GF-D8 (cell line): ENCODE measurements at places on chromosomes 3 and 15.
A peak's percentile ranks its signal among the peaks of the same experiment; 100 is the strongest.

DNA sequence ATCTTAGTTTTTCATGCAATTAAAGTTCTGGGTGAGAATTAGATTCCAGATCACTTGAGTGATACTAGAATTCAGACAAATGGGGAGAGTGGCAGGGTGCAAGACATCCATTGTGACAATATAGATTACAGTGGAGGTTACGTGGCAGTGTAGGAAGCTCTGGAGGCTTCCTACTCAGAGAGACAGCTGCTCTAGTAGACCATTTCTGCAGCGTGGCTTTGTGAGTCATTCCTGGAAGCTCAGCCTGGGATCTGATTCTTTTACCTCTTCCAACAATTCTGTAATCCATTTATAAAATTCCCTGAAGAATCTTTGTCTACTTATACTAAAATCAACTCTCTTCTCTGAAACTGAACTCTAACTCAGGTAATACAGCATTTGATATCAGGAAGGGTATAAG, 90.4 kb upstream of the ASB14 start:
- no peak for DNase-seq

GRCh38 chr3:154086286-154086685, 34.9 kb upstream of the ARHGEF26 start:
- no peak for DNase-seq

DNA sequence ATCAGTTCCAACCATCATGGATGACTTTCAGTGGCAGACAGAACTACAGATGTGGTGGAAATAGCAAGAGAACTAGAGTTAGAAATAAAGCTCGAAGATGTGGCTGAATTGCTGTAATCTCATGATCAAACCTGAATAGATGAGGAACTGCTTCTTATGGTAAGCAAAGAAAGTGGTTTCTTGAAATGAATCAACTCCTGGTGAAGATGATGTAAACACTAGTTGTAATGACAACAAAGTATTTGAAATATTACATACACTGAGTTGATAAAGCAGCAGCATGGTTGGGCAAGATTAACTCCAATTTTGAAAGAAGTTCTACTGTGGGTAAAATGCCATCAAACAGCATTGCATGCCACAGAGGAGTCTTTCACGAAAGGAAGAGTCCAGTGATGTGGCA, 131.7 kb upstream of the FAM3D start:
- no peak for DNase-seq

- DNase-seq: no peak
These were observed 42.3 kb upstream of the GLCE start for GRCh38 chr15:69118089-69118488.

GRCh38 chr3:8503461-8503860, 1.8 kb downstream of the LMCD1 start:
- no peak for DNase-seq

GRCh38 chr3:125206934-125207333, 5.6 kb downstream of the SLC12A8 start:
- no peak for DNase-seq

- DNase-seq: no peak
These were observed 530.2 kb downstream of the SOX2 start for GRCh38 chr3:182241766-182242488.

- DNase-seq: no peak
These were observed 32.2 kb downstream of the SLC24A1 start for GRCh38 chr15:65653801-65654521.

- DNase-seq: no peak
These were observed 38.1 kb downstream of the HOMER2 start for GRCh38 chr15:82914396-82914795.

DNA sequence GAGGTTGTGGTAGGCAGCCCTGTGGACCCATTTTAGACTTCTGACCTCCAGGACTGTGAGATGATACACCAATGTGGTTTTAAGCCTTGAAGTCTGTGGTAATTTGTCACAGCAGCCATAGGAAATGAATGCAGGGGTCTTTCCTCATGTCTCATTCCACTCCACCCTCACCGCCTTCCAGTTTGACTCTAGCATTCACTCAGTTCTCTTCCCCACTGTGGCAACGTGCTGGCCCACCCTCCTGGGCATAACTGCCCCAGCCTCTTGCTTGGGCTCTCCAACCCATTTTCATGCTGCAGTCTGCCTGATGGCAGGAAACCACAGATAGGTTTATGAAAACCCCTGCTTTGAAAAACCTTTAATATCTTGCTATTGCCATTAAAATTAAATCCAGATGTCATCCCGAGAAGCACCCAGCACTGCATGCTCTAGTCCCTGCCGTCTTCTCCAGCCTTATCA, 7.3 kb upstream of the TRNT1 start:
- no peak for DNase-seq

- no peak for DNase-seq
These were observed 72.0 kb downstream of the CCR4 start for GRCh38 chr3:33023176-33024136.

DNA sequence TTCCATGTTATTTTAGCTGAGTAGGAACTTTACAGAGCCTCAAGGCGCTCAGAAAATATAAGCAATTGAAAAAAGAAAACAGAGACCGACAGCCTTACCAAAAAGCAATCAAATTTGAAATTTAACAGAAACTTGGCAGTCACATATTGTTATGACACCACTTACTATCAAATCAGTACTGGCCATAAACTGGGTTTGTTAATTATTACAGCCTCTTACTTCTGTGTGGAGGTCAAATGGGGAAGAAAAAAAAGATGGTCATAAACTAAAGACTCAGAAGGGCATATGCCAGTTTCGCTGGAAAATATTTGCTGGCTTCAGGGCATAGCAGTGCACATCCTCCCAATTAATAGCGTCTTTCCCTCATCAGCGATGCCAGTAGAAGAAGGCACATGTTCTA, 45.5 kb upstream of the SUCLG2 start:
- DNase-seq: no peak

- no peak for DNase-seq
These were observed 79.6 kb downstream of the MLH1 start for GRCh38 chr3:37072892-37073291.

- DNase-seq: peak; percentile 25
These were observed 27.0 kb downstream of the SHQ1 start for GRCh38 chr3:72821161-72821781.

DNA sequence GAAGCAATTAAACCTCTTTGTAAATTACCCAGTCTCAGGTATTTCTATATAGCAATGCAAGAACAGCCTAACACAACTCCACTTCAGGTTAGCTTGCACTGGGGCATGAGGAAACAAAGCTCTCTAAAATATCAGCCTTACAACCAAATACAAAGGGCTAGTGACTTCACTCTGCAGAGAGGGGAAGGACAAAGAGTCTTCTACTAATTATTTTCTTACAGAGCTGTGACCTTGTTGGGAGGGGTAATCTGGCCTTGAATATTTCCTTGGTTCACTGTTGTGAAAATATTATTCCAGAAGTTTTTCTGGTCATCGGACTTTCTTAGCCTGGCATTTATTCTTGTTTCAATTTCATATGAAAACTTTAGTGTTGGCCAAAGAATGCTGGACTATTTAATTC, 334.4 kb upstream of the CTNNB1 start:
- no peak for DNase-seq

DNA sequence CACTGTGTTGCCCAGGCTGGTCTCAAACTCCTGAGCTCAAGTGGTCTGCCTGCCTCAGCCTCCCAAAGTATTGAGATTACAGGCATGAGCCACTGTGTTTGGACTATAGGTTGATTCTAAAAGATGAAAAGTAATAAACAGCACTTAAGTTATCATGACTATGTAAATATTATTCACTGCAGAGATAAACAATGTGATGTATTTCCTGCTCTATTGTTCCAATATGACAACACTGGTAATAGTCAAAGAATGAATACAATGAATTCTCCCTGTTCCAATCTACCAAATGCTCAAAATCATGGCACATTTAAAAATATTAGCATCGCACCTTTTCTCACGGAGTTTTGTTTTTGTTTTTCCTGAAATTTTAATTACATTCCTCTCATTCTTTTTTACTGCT, 36.8 kb upstream of the TBL1XR1 start:
- DNase-seq: no peak

- DNase-seq: no peak
These were observed 5.6 kb upstream of the PLEKHO2 start for GRCh38 chr15:64836023-64836536.

DNA sequence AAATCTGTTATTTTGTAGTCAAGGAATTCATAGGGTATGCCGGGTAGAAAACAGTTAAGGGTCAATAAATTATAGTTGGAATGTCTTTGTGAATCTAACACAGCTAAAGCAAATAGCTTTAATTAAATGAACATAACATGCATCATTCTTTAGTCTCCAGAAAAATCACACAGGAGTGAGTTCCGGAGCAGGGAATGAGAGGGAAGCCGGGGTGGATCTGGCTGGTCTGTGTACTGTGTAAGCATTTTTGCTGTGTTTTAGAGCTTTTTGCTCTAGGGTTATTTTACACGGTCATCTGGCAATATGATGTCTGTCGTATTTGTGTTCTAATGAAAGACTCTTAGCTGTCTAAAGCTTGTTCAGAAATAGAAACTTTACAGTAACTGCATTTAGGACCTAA, 57.5 kb downstream of the MED12L start:
- no peak for DNase-seq

GRCh38 chr3:53921296-53921695, 29.6 kb upstream of the SELENOK start:
- no peak for DNase-seq

DNA sequence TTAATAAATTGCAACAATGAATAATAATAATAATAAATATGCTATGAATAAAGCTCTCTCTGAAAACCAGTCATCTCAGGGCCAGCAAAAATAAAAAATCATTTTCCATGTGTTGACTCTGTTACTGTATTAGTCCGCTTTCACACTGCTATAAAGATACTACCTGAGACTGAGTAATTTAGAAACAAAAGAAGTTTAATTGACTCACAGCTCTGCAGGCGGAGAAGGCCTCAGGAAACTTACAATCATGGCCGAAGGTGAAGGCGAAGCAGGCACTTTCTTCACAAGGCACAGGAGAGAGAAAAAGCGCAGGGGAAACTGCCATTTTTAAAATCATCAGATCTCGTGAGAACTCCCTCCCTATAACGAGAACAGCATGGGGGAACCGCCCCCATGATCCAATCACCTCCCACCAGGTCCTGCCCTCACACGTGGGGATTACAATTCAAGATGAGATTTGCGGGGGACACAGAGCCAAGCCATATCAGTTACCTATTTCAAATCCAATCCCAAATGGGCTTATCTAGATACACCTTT, 224.1 kb downstream of the IGSF11 start:
- DNase-seq: no peak

GRCh38 chr3:1540686-1541085, 447.9 kb downstream of the CNTN6 start:
- DNase-seq: no peak

- DNase-seq: no peak
These were observed 46.2 kb downstream of the CNTN6 start for GRCh38 chr3:1139071-1139470.

DNA sequence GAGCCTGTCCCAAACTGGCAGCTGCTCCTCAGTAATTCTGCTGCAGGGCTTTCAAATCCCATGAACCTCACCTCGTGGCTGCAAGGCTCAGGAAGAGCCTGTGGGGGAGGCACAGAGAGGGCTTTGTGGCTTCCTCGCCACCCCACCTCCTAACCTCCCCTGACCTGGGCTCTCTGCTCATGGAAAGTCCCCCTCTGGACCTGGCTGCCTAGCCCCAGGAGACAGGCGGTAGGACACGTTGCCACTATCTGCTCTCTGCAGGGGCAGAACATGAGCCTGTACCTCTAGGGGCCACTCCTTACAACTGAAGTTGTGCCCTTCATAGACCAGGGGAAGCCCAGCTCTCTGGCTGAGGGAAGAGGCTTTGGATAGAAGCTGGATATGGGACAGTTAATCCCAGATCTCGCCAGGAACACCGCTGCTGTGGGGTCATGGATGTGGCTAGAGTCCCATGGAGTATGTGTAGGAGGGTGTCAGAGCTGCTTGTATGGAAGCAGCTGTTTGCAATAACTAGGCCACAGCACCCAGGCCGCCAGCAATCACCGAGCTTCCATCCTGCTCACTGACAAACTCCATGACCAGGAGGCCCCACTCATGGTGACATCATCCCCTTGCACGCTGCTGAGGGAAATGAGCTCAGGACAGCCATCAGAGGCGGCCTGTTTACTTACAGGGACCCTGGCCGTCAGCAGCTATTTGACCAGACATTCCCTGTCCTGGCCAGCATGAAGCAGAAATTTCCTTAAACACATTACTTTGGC, 34.0 kb upstream of the CILP start:
- DNase-seq: no peak

GRCh38 chr15:98951493-98952320, 55.9 kb downstream of the PGPEP1L start:
- no peak for DNase-seq

DNA sequence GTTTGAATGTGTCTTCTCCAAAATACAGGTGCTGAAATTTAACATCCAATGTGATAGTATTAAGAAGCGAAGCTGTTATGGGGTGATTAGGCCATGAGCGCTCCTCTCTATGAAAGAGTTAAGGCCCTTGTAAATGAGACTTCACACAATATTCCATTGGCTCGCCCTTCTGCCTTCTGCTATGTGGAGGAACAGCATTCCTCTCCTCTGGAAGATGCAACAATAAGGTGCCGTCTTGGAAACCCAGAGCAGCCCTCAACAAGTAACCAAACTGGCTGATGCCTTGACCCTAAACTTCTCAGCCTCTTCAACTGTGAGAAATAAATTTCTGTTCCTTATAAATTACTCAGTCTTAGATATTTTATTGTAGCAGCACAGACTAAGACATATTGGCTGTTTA, 874.6 kb downstream of the ROBO1 start:
- no peak for DNase-seq

- DNase-seq: no peak
These were observed 184.5 kb downstream of the USP13 start for GRCh38 chr3:179837374-179837773.

DNA sequence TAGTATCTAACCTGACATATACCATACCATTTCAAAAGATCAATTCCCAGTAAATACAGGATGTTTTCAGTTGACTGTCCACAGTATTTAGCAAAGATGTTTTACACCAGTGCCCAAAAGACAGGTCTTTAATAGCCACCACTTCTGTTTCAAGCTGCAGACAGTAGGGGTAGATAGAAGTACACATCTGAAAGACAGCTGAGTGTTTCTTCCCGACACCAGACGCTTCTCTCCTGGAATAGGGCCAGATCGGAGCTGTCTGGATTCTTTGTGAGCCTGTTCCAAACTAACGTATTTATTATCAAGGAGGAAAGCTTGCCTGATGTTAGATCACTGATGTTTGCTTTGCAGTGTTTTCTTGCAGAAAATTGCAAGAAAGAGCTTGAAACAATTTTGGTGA, 136.1 kb upstream of the RBMS3 start:
- no peak for DNase-seq

GRCh38 chr3:23217872-23218554, 14.9 kb downstream of the UBE2E2 start:
- no peak for DNase-seq
